Cardiac ventricle fibroblast (primary cell): ENCODE measurements at places on chromosomes 7 and 10. TPM values are rescaled to one million over a fixed set of nuclear protein-coding genes. Genes with fewer than 3 reads are reported as not detected.

The NRF1 gene
- 7.2 and 10.6 TPM in 2 replicates for total RNA-seq

The PTN gene
- total RNA-seq, result 6.3 and 6.7 TPM in 2 replicates

The OR6V1 gene
- total RNA-seq, result not detected in 2 replicates

The GDF10 gene
- 0.12 and 0.15 TPM in 2 replicates for total RNA-seq

The H2BK1 gene
- total RNA-seq, result not detected in 2 replicates
